ENCODE measurements at places on chromosomes 6 and 20.

DNA sequence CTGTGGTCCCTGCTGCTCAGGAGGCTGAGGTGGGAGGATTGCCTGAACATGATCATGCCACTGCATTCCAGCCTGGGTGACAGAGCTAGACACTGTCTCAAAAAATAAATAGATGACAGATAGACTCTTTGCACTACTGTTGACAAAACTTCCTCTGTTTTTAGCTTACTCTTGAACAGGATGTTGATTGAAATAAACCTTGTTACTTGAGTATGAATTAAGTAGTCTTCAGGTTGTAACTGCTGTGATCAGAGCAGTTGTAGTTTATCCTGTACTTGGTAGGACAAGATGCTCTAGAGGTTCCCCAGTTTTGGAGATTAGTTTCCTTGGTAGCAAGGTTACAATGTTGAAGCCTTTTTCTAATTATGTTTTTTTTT, 1.5 kb downstream of the GTF3C6 start:
- no peak for DNase-seq

- no peak for DNase-seq
Observed at GRCh38 chr6:106448000-106448426, 87.5 kb downstream of the CRYBG1 start.

- no peak for DNase-seq
Observed at GRCh38 chr20:58169450-58169849, 59.0 kb downstream of the ANKRD60 start.

DNA sequence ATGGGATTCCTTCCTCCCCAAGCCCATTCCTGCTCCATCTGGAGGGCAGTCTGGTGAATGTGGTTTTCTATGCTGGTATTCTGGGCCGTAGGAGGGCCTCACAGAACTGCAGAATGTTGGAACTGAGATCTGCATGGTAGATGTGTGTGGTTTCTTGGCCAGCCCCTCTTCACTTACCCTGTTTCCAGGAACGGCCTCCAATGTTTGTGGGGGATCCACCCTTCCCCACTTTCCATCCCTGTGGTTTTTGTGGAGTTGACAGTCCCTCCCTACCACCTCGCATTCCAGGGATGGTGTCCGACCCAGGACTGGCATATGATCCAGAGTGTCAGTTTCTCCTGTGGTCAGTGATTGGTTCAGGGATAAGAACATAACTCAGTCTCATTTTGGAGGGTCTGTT, 26.7 kb upstream of the TMEM14A start:
- no peak for DNase-seq

- no peak for DNase-seq
Observed at GRCh38 chr6:91464201-91464600, 877.3 kb upstream of the MAP3K7 start.

DNA sequence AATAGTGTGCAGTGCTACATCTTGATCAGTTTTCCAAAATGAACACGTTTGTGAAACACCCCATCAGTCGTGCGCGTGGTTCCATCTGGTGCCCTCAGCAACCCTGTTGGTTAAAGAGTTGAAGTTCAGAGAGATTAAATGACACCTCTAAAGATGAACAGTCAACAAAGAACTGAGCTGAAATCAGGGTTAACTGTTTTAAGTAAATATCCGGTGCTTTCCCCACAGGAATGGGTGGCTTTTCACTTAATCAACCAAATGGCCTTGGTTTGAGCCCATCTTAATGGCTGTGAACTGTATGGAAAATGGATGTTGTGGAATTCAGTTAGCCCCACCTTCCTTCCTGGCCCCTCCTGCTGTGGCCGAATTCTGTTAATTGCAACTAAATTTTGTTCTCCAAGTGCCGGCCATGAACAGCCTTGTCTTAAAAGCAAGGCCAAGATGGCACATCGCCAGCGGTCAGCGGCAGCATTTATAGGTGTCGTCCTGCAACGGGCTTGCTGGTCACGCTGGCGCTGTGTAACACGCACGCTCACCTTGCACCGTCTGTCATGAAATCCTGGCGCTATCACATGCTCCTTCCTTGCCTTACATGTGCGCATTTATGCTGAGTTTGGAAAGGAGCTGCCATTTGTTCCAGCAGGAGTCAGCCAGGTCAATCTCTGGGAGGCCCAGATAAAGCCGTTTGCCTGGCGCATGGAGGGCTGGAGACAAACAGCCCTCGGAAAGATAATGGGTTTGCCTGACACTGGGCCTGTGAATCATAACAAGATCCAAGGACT, 164.5 kb downstream of the ERMARD start:
- no peak for DNase-seq

DNA sequence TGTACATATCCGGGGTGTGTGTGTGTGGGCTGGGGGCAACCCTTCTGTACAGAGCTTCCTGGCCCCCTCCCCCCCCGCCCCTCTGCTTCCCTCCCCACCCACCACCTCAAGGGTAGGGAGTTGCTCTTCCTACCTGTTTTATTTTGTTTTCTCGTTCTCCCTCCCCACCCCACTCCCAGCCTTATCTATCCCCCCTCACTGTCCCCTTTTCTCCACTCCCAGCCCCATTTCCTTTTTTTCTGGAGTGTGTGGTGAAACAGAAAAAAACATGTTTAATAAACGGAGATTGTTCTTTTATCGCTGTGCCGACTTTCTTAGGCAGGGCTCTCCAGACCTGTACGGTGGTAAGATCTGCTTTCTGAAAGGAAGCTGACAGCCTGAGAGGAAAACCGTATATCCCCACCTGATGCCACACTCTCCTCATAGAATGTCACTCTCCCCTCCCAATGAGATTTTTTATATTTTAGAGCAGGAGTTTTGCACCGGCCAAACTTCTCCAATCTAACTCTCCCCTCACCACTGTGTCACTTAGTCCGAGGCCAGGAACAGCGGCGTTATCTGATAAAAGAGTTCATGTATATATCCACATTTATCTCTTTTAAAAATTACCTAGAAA, 875 bp upstream of the ZBTB9 start:
- no peak for DNase-seq

- DNase-seq = no peak
Observed at GRCh38 chr20:4465855-4466545, 255.7 kb upstream of the PRND start.

GRCh38 chr20:13147071-13147963, 73.8 kb upstream of the ISM1 start:
- no peak for DNase-seq

DNA sequence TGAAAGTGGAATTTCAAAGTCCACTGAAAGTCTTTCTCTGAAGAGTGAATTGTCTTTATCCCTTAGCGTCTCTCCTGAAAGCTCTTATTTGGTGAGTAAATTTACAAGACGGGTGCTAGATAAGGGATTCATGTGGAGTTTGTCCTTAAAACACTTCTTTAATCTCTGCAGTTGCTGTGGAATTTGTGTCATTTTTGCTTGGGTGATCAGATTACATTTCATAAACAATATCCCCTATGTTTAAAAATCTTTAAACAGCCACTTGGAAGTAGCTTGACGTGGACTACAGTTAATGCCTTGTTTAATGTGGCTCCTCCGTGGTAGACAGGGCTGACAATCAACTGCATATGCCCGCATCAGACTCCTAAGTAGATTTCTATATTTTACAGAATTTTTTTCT, 175.4 kb upstream of the ZNF217 start:
- DNase-seq = no peak

GRCh38 chr20:23149623-23150279, 63.6 kb upstream of the CD93 start:
- no peak for DNase-seq

GRCh38 chr6:85115376-85115775, 334.5 kb upstream of the NT5E start:
- DNase-seq = no peak

- DNase-seq = no peak
Observed at GRCh38 chr20:24575811-24576210, 106.4 kb downstream of the SYNDIG1 start.

- no peak for DNase-seq
Observed at GRCh38 chr6:144893680-144894151, 608.6 kb downstream of the UTRN start.

DNA sequence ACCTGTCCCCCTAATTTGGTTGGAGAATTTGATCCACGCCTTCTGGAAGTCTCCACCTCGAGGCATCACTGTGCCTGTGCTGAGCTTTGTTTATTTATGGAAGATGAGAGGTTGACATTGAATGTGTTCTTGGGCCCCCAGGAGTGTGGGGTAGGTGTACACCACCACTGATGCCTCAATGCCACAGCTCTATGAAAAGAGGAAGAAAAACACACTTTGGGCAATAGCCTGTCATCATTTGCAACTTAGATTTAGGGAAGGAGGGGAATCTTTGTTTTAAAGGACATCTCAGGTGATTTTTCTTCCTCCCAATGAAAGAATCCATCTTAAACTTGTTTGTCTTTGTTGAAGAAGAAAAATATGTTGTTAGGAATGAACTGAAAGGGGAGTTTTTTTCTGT, 42.6 kb downstream of the TBC1D7 start:
- DNase-seq = no peak

DNA sequence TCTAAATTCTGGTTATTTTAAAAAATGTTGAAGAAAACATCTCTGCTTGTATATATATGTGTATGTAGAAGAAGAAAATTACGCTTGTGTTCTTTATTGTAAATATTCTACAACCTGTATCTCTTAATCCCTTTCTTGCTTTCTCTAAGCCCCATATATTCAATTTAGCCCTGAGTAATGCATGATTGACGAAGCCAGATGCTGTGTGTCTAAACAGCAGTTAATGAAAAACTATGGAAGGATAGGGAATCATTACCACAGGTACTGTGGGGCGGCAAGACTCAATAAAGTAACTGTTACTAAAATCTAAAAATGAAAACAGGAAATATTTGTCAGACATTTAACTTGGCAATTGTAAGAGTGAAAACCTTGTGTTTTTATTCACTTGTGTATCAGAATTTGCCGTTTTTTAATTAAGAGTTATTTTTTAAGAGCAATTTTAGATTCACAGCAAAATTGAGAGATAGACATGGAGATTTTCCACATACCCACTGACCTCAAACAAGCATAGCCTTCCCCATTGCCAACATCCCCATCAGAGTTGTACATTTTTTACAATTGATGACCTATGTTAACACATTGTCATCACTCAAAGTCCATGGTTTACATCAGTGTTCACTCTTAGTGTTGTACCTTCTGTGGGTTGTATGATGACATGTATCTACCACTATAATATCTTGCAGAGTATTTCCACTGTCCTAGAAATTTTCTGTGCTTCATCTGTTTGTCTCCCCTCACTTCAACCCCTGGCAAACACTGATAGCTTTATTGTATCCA, 76.7 kb downstream of the BCKDHB start:
- DNase-seq = no peak

DNA sequence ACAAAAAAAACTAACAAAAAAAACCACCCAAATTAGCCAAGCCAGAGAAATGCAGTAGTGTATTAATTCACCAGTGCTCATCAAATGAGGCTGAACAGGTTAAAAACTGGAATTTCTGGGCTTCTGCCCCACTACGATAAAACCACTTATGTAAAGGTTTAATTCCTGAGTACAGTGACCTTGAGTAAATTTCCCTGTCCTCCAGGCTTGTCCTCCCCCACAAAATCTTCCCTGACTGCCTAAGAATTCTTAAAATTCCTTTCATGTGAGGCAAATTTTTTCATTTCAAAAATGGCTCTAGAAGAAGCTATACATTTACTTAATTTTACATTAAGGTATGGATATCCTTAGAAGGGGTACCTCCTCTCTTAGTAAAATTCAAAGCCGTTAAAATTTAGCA, 80.1 kb upstream of the ID4 start:
- no peak for DNase-seq

DNA sequence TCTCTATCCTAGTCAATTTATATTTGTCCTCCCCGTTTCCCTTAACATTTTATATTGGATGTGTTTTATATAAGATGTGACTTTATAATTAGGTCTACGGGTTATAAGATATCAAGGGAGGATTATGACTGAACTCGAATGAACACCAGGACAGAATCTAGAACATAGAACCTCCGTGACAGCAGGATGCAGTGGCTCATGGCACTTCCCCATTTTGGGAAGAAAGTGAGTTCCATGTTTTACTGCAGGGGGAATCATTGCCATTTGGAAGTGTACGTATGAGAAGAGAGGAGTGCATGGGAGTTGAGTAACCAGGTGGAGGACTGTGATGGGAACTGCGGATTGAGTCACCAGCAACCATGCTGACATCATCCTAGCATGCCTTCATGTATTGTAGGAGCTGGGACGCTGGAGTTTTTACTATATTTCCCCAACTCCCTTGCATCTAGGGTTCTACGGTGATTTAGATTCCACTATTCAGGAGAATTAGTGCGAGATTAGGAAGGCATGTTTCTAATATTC, 56.1 kb upstream of the FOXC1 start:
- DNase-seq = no peak

DNA sequence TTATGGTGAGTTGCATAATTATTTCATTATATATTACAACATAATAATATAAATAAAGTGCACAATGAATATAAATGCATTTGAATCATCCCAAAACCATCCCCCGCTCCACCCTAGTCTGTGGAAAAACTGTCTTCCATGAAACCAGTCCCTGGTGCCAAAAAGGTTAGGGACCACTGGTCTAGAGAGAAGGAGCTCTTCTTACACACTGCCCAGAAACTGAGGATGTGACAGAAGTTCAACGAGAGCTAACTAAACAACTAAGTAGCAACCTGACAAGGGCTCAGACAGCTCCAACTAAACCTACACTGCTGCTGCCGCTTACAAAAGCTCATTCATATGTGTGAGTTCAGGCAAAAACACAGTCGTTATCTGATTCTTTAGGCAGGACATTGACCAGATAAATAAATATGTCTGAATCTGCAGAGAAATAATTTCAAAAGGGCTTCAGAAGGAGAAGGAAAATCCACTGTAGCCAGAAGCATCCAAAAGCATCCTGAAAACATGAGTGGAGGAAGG, 125.9 kb downstream of the ATXN1 start:
- DNase-seq = no peak

- no peak for DNase-seq
Observed at GRCh38 chr6:47187893-47188587, 121.7 kb downstream of the TNFRSF21 start.

- no peak for DNase-seq
Observed at GRCh38 chr6:90468080-90468479, 118.8 kb downstream of the MAP3K7 start.

- no peak for DNase-seq
Observed at GRCh38 chr6:81145506-81145905, 607.0 kb downstream of the TENT5A start.

DNA sequence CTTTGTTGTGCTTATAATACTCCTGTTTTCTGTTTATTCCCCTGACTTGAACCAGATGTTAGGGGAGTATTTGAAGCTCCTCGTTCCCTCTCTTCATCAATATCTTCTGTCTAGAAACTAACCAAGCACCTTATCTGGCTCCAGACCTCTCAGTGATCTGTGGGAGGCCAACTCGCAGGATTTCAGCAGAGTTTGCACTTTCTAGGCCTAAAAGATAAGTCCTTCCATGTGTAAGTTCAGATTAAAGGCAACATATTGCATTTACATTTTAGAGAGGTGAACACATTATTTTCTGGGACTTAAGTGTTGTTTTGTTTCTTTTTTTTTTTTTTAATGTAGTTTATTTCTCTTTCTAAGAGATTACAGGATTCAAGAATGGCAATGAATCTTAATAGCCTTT, 139.4 kb upstream of the AKAP12 start:
- no peak for DNase-seq

GRCh38 chr6:25105070-25105925, 169.5 kb upstream of the RIPOR2 start:
- DNase-seq = no peak

All from stimulated activated CD8-positive, alpha-beta memory T cell treated with anti-CD3 and anti-CD28 coated beads, Interleukin-4, amount 100 ng/mL, for 4 hours (primary cell).